Neural crest cell (in vitro differentiated cells): ENCODE measurements at places on chromosomes 13 and 19.

DNA sequence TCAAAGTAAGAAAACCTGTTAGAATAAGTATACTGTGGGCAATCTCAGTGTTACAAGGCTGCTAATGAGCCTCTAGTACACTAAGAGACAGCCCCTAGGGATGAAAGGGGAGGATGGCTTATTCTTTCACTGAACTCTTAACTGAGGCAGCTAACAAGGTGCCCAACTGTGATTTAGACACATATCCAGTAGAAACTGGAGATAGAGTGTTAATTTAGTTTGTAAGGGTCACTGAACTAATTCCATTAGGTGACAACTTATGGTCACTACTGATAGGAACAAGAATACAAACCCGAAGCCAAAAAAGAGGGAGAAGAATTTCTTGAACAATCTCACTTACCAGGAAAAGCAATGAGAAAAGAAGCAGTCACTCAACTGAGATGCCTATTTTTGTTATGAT lies 1010.6 kb downstream of the PCDH9 start:
- no peak for DNase-seq

DNA sequence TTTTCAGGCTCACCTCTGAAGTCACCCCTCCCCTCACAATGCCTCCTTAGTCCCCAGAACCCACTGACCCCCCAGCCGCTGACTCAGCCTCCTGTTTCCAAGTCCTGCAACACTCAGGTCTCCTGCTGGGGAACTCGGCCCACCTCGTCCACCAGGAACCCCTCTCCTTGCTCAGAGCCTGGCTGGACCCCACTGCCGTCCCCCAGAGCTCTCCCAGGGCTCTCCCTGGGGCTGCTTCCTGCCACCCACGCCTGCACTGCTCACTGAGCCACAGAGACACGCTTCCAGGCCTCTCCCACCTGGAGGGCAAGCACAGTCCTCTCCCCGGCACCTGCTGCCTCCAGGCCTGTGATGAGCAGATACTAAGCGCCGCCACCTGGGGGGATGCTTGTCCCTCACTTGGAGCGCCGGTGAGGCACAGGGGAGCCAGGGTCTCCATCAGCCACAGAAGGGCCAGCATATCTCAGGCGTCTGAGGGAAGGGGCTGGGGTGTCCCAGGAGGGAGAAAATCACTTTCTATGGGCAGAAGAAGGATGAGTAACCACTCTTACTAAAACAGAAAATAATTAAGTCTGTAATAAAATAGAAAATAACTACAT lies 53.8 kb downstream of the KLF2 start:
- no peak for DNase-seq

GRCh38 chr19:47305309-47305751 lies 4.3 kb upstream of the C5AR1 start:
- DNase-seq: peak; percentile 75

GRCh38 chr19:16836115-16837034 lies 7.2 kb downstream of the SIN3B start:
- no peak for DNase-seq

DNA sequence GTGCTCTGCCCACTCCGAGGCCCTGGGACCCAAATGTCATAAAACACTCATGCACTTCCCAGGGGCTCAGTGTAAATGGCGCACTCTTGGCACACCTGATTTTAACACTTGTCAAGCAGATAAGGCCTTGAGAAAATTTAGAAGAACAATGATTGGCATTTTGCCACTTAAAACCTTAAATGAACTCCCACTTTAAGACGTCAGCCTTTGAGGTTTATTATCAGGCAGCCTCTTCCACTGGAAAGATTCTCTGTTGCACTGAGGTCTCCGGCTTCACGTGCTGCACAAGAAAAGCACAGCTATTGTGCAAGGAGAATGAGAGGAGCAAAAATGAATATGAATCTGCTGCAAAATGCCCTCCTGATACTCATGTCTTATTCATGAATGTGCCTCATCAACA lies 38.5 kb upstream of the ATP11A start:
- no peak for DNase-seq

GRCh38 chr19:39385629-39386411 lies 5.1 kb downstream of the PAF1 start:
- DNase-seq: no peak

DNA sequence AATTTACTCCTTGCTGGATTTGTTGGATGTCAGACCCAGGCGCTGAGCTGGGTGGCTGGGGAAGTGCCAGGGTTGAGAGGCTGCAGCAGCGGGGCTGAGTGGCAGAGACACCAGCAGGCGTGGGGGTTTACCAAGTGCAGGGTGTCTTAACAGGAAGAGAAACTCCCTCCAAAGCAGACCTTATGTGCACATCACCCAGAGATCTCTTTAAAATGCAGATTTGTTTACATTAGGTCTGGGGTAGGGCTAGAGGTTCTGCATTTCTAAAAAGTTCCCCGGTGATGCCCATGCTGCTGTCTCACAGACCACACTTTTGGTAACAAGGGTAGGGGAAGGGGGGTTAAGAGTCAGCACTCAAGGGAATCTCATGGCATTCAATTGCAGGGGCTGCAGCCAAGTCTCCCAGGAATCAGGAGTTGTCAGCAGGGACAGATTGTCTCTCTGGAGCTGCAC lies 80.7 kb upstream of the OLFM4 start:
- DNase-seq: no peak

GRCh38 chr13:49315756-49316482 lies 68.2 kb downstream of the CDADC1 start:
- DNase-seq: no peak

DNA sequence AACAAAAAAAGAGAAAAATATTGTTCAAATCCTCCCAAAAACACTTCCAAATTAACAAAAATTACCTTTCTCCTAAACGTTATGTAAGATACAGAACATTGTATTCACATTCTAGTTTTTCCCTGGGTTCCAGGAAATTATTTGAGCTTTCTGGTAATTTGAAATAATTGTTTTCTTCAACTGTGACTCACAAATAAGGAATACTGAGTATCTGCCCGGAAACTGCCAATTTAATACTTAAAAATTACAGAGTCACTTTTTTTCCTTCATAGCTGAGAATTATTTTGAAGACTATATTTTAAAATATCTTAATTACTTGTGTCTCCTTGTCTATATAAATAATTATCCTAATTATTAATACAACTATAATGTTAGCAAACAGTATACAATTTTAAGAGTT lies 709.0 kb upstream of the ARGLU1 start:
- no peak for DNase-seq

DNA sequence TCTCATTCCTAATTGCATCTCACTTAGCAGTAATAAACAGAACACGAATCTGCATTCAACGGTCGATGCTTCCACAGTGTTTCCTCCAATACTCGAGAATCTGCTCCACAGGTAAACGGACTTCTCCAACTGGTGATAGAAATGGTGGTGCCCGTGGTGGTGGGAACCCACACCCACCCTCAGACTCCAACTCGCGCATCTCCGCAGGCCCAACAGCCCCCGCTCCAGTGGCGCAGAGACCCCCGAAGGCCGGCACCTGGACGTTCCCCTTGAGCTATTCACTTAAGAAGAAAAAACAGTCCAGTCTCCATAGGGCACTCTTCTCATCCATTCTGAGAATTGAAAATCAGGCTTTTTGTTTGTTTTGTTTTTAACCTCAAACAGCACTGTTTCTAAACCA lies 13.8 kb upstream of the RASA3 start:
- DNase-seq: no peak

GRCh38 chr19:5149932-5150901 lies 181.3 kb downstream of the KDM4B start:
- no peak for DNase-seq

DNA sequence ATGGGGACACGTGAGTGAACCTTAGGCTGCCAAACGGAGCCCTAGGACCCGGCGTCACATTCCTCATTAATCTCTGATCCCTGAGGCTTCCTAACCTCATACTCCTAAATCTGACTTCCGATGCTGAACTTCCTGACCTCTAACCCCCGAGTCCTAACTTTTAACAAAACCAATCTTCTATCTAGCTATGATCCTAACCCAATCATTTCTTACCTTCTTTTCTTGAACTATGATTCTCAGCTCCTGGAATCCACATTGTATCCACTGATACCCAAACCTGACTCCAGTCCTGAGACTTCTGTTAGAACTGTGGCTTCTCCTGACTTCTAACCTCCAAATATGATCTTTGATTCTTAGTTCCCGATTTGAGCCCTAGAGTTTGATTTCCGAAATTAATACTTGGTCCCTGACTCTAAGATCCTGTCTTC lies 447 bp downstream of the NFKBIB start:
- DNase-seq: no peak

- no peak for DNase-seq
Observed at GRCh38 chr13:86476656-86477055, 677.4 kb upstream of the SLITRK6 start.

DNA sequence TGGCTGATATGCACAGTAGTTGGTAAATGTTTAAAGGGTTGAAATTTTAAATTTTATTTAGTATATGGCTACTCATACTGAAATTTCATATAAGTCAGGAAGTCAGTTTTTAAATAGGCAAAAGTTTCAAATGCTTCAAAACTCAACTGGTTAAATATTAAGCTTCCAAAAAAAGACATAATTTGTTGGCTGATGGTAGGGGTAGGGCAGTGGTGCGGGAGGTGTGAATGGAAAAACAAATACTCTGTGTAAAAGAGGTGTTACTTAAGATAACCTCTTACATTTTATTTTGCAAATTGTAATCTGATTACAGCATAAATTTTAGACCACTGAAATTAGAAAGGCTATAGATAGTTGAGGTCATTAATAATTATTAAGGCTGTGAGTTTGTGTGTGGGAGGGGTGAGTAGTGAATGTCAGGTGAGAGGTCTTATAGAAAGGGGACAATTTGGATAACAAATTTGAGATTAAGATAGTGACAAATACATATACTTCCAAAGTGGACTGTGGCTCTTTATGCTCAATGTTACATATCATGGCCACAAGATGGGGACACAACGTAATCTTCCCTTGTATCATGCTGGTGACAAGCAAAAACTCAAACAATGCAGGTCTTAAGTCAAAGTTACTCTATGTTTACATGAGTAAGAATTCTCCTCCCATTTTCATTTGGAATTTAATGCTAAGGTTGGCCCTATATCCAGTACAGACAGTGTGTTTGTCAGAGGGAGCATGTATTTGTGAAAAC lies 36.6 kb upstream of the OXGR1 start:
- no peak for DNase-seq
